Ammon's horn (tissue), 1 donor: ENCODE measurements at places on chromosomes 5 and 9.

- no peak for DNase-seq
These were observed 132.6 kb downstream of the PHF2 start for GRCh38 chr9:93708987-93709302.

- no peak for DNase-seq
These were observed 141.2 kb downstream of the ACER2 start for GRCh38 chr9:19550009-19550408.

DNA sequence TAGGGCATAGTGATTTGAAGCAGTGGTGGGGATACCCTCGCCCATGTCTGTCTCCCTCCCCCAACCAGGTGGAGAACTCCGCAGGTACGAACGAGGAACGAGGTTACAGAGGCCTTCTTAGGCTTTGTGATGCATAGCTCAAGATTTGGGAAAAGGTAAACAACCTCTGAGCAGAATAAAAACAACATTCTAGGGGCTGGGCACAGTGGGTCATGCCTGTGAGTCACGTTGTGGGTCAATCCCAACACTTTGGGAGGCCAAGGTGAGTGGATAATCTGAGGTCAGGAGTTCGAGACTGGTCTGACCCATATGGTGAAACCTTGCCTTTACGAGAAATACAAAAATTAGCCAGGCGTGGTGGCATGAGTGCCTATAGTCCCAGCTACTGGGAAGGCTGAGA, 3.6 kb upstream of the LCP2 start:
- no peak for DNase-seq

GRCh38 chr5:55151923-55152842, 7.8 kb upstream of the GPX8 start:
- DNase-seq = no peak

DNA sequence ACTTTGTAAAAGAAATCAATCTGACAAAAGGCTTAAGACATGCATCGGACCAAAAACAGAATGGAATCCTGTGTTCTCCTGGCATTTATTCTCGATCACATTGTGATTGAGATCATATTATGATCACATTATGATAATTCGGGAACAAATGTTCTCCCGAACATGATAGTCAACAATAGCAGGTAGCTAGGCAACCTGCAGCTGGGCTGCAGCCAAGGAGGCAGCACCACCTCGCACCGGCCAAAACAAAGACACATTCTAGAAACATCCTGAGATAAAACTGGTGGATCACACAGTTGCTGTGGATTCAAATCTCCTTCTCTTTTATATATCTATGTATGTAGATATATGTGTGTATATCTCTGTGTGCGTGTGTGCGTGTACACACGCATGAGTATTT, 480.6 kb upstream of the CYLC2 start:
- DNase-seq = peak; percentile 17

DNA sequence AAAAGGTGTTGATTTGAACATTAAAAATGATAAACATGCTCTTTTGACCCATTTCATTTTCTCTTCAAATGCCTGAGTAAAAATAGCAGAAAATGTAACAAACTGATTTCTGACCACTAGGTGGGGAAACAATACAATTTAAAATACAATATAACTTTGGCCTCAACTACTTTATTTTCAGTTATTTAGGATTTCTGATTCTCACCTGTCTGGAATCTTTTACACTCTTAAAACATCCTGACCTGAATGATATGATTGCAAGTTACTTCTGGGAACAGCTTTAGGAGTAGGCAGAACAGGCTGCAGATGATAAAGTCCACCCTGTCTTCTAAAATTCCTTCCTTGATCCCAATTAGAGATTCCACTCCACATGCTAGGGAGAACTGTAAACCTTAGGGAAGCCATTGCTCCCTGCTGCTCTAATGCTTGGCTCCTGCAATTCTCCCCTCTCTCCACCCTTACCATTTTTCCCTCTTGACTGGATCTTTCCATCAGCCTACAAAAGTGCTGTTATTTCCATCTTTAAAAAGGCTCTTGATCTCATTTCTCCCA, 70.3 kb downstream of the FYB1 start:
- DNase-seq = peak; percentile 27
